ENCODE measurements at places on chromosomes 12 and 14.

GRCh38 chr12:130460611-130461446 lies 123.1 kb downstream of the PIWIL1 start:
- no peak for DNase-seq

- DNase-seq = no peak
Measured at GRCh38 chr14:76193696-76194095, 42.0 kb downstream of the GPATCH2L start.

- DNase-seq = no peak
Measured at GRCh38 chr12:42217656-42218055, 20.4 kb downstream of the YAF2 start.

DNA sequence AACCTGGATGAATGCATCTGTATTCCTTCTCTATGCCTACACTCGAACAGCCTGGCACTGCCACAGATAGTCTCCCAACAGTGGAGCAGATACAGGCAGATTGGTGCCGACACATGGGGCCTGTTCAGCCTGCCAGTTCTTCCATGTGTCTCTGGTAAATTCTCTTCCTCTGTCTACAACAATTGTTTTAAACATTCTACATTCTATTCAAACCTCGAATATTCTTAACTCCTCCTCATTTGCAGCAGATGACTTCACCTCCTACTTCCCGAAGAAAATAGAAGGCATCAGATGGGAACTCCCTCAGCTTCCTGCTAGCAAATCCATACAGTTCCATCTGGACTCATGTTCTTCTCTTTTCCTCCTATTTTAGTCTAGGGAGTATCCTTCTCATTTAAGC lies 43.1 kb upstream of the OTOGL start:
- no peak for DNase-seq

DNA sequence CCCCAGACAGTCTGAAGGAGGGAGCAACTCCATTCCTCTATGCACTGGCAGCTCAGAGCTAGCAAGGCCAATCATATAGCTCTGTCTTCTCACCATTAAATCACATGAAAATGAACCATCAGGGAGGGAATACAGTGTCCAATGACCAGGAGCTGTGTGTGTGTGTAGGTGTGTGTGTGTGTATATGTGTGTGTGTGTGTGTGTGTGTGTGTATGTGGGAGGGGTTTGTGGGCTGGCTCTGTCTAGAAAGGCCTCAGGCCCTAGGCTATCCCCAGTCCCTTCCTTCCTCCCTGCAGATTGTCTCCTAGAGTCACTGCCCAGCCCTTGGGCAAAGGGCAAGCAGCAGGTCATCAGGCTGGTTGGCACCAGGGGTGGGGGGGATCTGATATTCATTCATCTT lies 5.7 kb upstream of the SUSD6 start:
- DNase-seq = no peak
